ENCODE measurements at places on chromosomes 3 and 15.

- H3K4me3 ChIP-seq, result no peak overlapping the region
- no peaks in the 10 kb centered on the region for H3K36me3 ChIP-seq
- H3K4me1 ChIP-seq, result no peaks in the 10 kb centered on the region
- H3K27me3 ChIP-seq, result no peaks in the 10 kb centered on the region
- no peak for DNase-seq
These were observed 540.6 kb downstream of the NLGN1 start for GRCh38 chr3:173938159-173938558.

DNA sequence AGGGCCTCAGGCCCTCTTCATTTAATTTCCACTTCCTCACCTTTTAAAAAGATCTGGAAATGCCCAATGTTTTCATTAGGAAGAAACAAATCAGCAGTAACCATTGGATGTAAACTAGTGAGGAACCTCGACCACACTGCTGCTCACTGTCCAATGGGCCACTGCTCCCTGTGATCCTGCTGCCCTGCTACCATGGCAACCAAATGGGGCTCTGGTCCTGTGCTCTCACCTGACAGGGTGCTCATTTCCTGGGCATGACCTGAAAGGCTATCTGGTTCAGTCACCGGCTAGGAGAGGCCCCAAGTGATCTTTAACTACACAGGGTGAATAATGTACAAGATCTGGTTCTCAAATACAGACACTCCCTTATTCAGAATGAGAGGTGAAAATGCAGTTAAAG is 54.6 kb downstream of the ARHGEF3 start:
- no peak overlapping the region for H3K4me3 ChIP-seq
- peaks cover 80% of the 10 kb centered on the region for H3K36me3 ChIP-seq
- peaks cover 38% of the 10 kb centered on the region for H3K4me1 ChIP-seq
- peak overlapping the region; percentile 61 for H3K27ac ChIP-seq
- DNase-seq, result no peak

DNA sequence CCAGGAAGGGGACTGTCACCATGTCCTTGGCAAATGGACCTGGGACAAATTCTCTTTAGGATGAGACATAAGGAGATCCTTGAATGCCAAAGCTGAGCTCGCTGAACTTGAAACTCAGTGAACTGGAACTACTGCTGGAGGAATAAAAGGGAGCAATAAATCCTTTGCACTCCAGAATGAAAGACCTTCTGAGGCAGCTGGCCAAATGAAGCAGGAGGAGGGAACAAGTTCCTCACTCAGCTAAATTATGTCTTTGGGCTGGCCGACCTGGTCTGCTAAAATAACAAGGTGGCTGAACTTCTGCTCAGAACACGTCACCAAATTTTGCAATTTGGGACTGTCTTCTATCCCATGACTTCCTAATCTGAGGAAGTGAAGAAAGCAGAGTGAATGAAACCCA is 314.7 kb downstream of the LPP start:
- no peak overlapping the region for H3K27ac ChIP-seq
- no peaks in the 10 kb centered on the region for H3K27me3 ChIP-seq
- peaks cover 11% of the 10 kb centered on the region for H3K36me3 ChIP-seq
- no peaks in the 10 kb centered on the region for H3K4me1 ChIP-seq

GRCh38 chr3:189655617-189656016 is 24.4 kb downstream of the TP63 start:
- no peaks in the 10 kb centered on the region for H3K4me1 ChIP-seq
- no peak overlapping the region for H3K4me3 ChIP-seq
- no peak overlapping the region for H3K27ac ChIP-seq
- no peak for DNase-seq
- H3K36me3 ChIP-seq, result no peaks in the 10 kb centered on the region

DNA sequence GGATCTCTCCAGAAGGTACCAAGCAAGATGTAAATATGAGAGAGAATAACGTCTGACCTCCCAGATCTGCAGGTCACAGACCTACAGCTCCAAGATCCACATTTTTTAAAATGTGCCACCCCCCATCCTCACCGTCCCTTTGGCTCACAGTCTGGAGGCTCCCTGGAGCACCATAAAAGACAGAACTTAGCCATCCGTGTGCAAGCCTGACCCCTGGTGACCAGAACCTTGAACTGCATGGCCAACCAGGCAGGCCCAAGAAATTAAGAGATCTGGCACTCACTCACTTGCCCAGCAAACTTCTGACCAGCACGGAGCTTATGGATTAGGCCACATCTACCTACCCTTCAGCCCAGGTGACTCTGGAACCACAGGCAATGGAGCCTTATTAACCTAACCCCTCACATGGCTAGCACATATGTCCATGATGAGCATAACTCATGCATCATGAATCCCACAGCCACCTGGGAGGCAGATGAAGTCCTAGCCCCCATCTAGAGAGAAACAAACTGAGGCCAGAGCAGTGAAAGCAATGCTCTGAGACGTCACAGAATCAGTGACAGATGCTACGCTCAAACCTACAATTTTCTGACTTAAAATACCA is 275.3 kb downstream of the UACA start:
- DNase-seq, result peak; percentile 82
- H3K4me3 ChIP-seq, result no peak overlapping the region
- no peak overlapping the region for H3K27ac ChIP-seq
- H3K4me1 ChIP-seq, result peaks cover 59% of the 10 kb centered on the region
- H3K36me3 ChIP-seq, result no peaks in the 10 kb centered on the region

DNA sequence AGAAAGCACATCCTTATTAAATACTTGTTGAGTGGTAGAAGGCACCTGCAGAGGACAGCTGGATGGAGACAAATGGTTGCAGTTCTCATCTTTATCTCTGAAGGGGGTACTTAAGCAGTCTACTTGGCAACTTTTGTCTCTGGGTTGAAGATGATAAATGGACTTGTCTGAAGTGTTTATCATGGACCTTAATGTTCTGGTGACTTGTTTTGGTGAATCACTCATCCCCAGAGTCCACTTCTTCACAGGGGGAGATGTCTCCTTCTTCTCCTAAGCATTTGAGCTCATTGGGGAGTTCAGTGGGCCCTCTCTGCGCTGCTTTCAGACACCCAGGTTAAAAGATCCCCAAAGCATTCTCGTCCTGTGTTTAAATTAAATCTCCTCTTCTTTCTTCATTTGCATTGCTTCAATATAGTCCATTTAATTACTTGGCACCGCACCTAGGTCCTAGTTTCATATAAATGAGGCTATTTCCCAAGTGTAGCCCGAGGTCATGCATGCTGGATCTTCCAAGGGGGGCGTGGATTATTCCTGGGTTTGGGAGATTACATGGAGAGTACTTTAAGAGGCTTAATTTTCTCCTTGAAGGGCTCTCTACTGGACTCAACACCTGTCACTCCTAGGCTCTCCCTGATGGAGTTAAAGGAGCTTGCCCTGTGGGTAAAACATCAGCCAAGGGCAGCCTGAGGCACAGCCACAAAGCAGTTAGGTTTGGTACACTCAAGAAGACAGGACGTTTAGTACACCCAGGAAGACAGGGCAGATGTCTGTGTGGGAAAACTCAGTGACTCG is 239.3 kb upstream of the C2CD4B start:
- DNase-seq, result no peak
- no peak overlapping the region for H3K27ac ChIP-seq
- no peaks in the 10 kb centered on the region for H3K36me3 ChIP-seq

DNA sequence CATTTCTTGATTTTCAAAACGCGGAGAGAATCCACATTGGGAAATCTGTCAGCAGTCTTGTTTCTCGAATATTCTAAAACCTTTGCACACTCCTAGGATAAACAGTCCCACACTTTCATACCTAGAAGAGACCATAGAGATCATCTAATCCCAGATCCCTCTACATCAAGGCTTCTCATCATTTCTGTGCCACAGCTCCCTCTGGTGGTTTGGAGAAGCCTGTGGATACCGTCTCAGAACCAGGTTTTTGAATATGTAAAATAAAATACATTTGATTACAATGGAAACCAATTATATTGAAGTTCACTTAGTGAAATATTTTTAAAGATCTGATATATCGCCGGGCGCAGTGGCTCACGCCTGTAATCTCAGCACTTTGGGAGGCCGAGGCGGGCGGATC is 211.9 kb upstream of the GOLGA6L4 start:
- no peaks in the 10 kb centered on the region for H3K4me1 ChIP-seq
- peaks cover 11% of the 10 kb centered on the region for H3K27me3 ChIP-seq
- no peaks in the 10 kb centered on the region for H3K36me3 ChIP-seq

GRCh38 chr3:163315786-163316185 is 1762.5 kb downstream of the SI start:
- no peak for DNase-seq
- no peak overlapping the region for H3K27ac ChIP-seq
- H3K36me3 ChIP-seq, result no peaks in the 10 kb centered on the region
- H3K4me3 ChIP-seq, result no peak overlapping the region

DNA sequence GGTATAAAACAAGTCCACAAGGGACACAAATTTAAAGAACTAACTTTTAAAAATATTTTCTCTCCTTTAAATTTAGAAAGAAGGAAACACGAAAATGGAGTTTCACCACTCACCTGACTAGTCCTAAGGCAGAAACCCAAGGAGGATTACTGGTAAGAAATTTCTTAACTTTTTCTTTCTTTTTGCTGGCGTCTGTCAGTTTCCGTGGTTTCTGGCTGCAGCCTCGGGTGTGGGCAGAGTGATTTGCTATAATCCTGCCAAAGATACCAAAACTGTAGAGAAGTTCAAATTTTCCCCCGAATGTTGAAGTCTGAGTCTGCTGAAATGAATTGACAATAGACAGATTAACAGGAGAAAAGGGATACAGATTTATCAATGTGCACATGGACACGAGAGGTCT is 843.6 kb upstream of the ALCAM start:
- H3K4me1 ChIP-seq, result no peaks in the 10 kb centered on the region
- H3K4me3 ChIP-seq, result no peak overlapping the region
- no peak for DNase-seq
- no peaks in the 10 kb centered on the region for H3K27me3 ChIP-seq

DNA sequence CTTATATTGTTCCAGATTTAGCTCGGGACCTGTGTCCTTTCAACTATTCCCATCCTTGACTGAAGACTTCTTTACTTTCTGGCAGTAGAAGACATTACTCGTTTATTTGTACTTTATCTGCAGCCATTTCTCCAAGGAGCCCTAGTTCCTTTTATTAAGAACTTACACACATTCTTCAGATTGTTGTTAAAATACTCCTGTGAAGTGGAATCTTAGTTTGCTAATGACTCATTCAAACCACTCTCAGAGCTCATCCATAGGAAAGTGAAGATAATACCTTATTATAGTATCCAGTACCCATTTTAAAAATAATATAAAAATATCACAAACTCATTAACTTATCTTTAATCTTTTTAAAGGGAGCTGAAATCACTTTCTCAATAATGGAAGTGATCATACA is 63.5 kb downstream of the C3orf70 start:
- peaks cover 10% of the 10 kb centered on the region for H3K27me3 ChIP-seq
- no peaks in the 10 kb centered on the region for H3K36me3 ChIP-seq
- H3K27ac ChIP-seq, result no peak overlapping the region
- H3K4me3 ChIP-seq, result no peak overlapping the region

GRCh38 chr15:29870495-29871151 is 48.4 kb upstream of the TJP1 start:
- no peaks in the 10 kb centered on the region for H3K4me1 ChIP-seq
- no peak for DNase-seq

GRCh38 chr3:117068301-117068700 is 358.7 kb downstream of the TUSC7 start:
- H3K27me3 ChIP-seq, result no peaks in the 10 kb centered on the region
- no peak overlapping the region for H3K27ac ChIP-seq
- no peak overlapping the region for H3K4me3 ChIP-seq
- H3K4me1 ChIP-seq, result no peaks in the 10 kb centered on the region
- no peak for DNase-seq

GRCh38 chr3:148903022-148903442 is 37.9 kb downstream of the CPA3 start:
- H3K27me3 ChIP-seq, result peaks cover 15% of the 10 kb centered on the region
- H3K4me3 ChIP-seq, result no peak overlapping the region
- no peak for DNase-seq
- H3K27ac ChIP-seq, result no peak overlapping the region
- H3K36me3 ChIP-seq, result no peaks in the 10 kb centered on the region

GRCh38 chr3:94937980-94938379 is 875.1 kb downstream of the NSUN3 start:
- no peaks in the 10 kb centered on the region for H3K36me3 ChIP-seq
- H3K4me1 ChIP-seq, result no peaks in the 10 kb centered on the region
- H3K27me3 ChIP-seq, result no peaks in the 10 kb centered on the region
- DNase-seq, result no peak
- no peak overlapping the region for H3K27ac ChIP-seq
- no peak overlapping the region for H3K4me3 ChIP-seq

GRCh38 chr15:61613729-61614128 is 384.6 kb upstream of the RORA start:
- no peak for DNase-seq
- peaks cover 11% of the 10 kb centered on the region for H3K27me3 ChIP-seq
- H3K36me3 ChIP-seq, result no peaks in the 10 kb centered on the region
- no peak overlapping the region for H3K27ac ChIP-seq
- H3K4me1 ChIP-seq, result no peaks in the 10 kb centered on the region

DNA sequence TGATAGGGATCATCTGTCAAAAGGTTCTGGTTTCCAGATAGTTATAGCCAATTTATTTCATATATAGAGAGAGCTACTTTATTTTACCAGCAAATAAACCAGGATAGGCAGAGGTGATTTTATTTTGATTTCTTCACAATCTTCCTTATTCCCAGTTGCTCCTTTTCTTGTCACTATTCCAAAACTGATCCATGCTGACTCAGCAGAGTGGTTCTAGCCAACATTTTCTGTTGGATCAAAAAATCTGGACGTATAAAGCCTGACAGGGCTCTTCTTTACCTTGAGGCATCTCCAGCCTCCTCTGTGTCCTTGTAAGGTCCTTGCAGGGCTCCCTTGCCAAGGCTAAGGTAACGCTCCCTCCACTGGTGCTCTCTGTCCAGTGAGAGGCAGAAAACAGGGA is 15.8 kb downstream of the HDC start:
- no peak for DNase-seq
- H3K27ac ChIP-seq, result no peak overlapping the region
- no peak overlapping the region for H3K4me3 ChIP-seq
- H3K36me3 ChIP-seq, result peaks cover 3% of the 10 kb centered on the region

DNA sequence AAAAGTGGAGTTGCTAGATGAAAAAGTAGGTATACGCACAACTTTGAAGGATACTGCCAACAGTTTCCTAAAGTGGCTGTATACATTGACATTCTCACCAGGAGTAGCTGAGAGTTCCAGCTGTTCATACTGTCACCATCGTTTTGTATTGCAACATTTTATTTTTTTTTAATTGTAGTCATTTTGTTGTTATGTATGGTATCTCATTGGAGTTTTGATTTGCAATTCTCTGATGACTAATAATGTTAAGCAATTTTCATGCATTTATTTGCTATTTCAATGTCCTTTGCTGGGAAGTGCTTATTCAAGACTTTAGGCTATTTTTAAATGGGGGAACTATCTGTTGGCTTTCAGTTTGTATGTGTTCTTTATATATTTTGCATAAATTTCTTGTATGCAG is 185.1 kb upstream of the TGFBR2 start:
- DNase-seq, result no peak
- H3K4me3 ChIP-seq, result no peak overlapping the region
- H3K27ac ChIP-seq, result no peak overlapping the region
- H3K27me3 ChIP-seq, result no peaks in the 10 kb centered on the region
